ENCODE measurements at places on chromosomes 6 and 20.

DNA sequence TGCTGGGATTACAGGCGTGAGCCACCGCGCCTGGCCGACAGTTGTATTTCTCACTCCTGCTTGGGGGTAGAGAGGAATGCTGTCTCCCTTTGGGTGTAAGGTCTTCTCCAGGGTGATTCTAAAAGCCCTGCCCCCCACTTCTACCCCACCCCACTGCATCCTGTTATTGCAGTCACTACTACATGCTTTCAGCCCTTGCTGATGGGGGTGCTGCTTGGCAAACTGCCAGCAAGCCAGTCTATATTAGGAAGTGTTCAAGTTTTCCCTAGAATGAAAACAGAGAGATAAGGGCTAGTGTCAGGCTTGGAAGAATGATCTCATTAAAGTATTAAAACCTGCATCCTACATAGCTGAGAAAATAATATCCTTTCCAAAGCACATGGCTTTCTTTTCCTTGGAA, 31.3 kb downstream of the TTI1 start:
- DNase-seq = no peak

DNA sequence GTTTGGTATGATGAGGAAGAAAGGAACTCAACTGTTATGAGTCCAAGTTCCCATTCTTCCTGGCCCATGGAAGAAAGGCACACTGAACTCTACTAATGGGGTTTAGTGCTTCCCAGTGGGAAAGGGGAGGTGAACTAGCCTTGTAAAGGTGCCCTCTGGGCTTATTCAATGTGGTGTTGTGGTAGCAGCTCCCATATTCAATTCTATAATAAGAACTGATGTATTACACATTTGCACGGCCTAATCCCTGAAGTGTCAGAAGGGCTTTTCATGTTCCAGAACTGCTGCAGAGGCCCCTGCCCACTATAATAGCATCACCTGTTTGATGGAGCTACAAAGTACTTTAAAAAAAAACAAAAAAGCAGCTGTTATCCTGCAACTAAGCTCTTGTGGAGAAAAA, 17.1 kb downstream of the PRKN start:
- DNase-seq = no peak

GRCh38 chr6:89433252-89434149, 549 bp downstream of the ANKRD6 start:
- DNase-seq = peak; percentile 16

GRCh38 chr20:53647286-53647821, 53.7 kb upstream of the ZNF217 start:
- DNase-seq = no peak

- no peak for DNase-seq
Measured at GRCh38 chr6:106727480-106728149, 98.2 kb downstream of the QRSL1 start.

GRCh38 chr6:169993861-169994481, 242.5 kb downstream of the ERMARD start:
- no peak for DNase-seq

GRCh38 chr6:44650947-44651346, 263.4 kb downstream of the CDC5L start:
- no peak for DNase-seq

- DNase-seq = no peak
Measured at GRCh38 chr6:99432877-99433276, 7.8 kb upstream of the PNISR start.

GRCh38 chr6:99579781-99580180, 11.3 kb upstream of the CCNC start:
- no peak for DNase-seq

DNA sequence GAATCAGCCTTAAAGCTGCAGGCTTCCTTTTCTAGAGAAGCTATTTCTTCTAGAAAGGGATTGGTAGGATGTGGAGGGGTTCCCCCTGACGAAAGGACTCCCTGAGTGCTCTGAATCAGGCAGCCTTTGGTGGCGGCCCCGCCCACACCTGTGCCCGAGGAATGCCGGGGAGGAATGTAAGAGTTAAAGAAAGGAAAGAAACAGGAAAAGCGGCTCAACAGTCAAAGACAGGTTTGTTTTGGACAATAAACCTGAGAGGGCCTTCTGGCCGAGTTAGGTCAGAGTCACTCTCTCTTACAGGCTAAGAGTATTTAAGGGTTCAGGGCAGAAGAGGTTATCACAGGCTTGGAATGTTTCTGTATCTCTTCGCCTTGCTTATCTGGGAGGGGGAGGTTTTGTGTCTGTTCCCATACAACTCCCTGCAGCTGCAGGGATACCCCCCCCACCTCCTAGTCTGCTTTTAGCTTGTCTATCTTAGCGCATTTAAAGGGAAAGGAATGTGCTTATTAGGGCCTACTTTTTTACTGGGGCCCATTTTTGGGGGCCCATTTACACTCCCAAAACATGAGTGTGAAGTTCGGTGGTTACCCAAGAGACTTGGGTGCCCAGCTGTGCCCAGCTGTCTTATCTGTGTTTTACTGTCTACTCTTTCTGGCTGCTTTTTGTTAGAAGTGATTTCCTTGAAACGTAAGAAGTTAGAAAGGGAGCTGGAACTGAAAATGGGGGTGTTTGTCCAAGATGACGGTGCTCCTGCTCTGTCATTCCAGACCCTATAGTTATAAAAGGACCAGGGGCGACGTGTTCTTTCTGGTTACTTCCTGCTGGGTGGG, 32.8 kb downstream of the DYNLT1 start:
- DNase-seq = no peak

DNA sequence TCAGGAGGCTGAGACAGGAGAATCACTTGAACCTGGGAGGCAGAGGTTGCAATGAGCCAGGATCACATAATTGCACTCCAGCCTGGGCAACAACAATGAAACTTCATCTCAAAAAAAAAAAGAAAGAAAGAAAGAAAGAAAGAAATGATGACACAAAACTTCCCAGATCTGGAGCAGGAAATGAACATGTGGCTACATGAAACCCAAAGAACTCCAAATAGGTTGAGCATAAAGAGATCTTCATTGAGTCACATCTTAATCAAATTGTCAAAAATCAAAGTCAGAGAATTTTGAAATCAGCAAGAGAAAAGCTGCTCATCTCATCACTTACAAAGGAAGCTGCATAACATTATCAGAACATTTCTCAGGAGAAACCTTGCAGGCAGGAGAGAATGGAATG, 247.0 kb downstream of the IBTK start:
- no peak for DNase-seq

GRCh38 chr6:39102821-39103136, 12.2 kb downstream of the SAYSD1 start:
- DNase-seq = no peak

DNA sequence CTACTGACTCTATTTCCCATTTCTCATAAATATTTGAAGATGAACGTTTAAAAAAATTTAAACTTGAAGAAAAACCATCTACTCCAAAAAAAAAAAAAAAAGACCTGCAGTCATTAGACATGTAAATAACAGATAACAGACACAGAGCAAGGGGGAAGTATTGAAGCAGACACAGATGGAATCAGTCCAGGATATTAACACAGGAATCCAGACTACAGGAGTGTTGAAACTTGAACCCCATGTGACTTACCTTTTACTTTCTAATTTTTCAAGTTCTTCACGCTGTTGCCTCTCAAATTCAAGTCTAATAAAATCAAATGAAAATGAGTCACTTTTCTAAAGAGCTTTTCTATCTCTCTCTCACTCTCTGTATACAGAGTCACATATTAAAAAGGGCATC, 191.8 kb downstream of the KIF16B start:
- DNase-seq = no peak

DNA sequence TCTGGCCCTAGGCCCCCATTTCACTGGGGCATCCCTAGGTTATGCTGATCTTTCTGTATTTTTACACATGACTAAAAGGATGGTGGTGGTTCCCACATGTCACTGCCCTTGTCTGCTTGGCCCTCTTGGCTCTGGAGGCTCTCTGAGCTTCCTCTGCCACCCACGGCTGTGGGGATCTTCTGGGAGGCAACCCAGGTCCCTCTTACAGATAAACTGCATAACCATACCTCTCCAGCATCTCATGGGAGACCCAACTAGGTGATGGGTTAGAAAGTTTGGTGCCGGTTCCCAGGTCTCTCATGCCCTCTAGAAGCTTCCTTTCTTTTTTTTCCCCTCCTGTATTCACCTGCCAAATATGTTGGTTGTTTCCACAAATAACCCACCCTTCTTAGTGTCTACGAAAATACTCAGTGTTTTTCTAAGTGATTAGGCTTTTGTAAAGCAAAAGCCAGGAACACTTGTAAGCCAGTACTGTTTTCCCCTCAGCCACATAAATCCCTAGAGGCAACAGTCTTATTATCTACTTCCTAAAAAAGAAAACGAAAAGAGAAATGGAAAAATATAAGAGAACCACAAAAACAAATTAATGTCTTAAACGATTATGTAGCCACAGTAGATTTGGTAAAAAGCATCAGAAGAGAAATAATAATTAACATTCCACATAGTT, 71.7 kb upstream of the SMLR1 start:
- DNase-seq = no peak

DNA sequence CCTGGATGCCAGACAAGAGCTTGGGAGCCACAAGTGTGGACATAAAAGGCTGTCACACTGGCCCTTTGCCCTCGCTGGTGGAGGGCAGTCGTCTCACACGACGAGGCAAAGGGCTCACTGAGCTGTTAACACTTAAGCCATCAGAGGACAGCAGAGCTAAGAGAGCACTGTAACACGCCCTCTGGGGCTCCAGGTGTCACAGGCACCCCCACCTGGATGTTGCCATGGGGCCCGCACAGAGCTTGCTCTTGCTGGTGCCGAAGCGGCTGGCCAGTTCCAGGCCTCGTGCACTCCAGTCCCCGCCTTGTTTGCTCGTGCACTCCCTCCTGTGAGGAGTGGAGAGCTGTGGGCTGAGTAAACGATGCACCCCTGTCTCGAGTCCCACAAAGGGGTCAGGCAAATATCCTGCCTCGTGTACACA, 37.4 kb downstream of the SLC35D3 start:
- no peak for DNase-seq

Data from activated naive CD8-positive, alpha-beta T cell treated with anti-CD3 and anti-CD28 coated beads, Interleukin-2, amount 50 U/mL, for 24 hours (primary cell).